ENCODE measurements at places on chromosomes 3 and 15.

- DNase-seq = no peak
Observed at GRCh38 chr3:184481984-184482671, 79.5 kb upstream of the EPHB3 start.

DNA sequence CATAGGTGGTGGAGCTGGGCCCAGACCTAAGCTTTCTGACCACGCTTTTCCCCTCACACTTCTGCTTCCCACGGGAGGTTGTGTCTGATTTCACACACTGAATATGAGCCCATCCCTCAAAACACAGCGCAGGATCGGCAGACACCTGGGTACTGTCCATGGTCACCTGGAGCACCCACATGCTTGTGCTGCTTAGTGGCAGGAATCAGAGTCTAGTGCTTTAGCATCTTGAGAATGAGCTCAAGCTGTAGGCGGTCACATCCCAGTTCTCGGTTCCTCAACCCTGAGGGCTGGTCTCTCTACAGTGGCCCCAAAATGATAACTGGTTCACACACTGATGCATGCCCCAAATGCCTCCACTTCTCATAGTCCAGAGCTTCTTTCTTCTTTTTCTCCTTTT is 111.0 kb downstream of the SEMA5B start:
- no peak for DNase-seq

DNA sequence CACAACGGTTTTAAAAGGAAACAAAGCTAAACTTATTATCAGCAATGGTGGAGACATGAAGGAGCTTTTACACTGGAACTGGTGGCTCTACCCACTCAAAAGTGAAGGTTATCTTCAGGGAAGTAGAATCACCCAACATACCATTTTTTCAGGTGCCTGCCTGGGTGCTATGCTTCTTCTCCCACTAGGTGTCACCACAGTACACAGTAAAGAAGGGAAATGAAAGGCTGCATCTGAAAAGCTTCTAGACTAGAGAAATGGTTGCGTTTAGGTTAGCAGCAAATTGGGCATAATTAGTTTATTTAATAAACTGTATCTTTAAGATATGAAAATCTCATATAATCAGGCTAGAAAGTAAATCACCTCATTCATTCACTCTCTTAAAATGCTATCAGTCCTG is 47.0 kb upstream of the SELENOK start:
- DNase-seq = peak; percentile 15

GRCh38 chr3:73473898-73474416 is 150.8 kb downstream of the PDZRN3 start:
- DNase-seq = no peak

GRCh38 chr3:14913926-14914778 is 33.2 kb upstream of the NR2C2 start:
- no peak for DNase-seq

DNA sequence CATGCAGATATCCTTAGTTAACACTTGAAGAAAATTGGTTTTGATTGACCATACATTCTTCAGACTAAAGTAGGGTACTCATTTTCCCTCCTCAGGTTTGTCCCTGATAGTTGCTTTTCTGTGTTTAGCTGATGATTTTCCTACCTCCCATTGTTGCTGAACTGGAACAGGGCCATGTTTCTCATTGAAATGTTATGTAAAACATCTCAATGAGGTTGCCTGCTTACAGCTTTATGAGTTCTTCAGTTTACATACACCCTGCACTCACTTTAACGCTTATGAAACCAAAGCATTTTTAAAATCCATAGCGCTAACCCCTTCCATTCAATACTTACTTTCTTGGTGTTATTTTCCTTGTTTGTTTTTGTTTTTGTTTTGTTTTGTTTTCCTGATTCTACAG is 61.9 kb downstream of the HMG20A start:
- DNase-seq = peak; percentile 23

GRCh38 chr3:10632741-10633140 is 127.4 kb upstream of the ATP2B2 start:
- no peak for DNase-seq

DNA sequence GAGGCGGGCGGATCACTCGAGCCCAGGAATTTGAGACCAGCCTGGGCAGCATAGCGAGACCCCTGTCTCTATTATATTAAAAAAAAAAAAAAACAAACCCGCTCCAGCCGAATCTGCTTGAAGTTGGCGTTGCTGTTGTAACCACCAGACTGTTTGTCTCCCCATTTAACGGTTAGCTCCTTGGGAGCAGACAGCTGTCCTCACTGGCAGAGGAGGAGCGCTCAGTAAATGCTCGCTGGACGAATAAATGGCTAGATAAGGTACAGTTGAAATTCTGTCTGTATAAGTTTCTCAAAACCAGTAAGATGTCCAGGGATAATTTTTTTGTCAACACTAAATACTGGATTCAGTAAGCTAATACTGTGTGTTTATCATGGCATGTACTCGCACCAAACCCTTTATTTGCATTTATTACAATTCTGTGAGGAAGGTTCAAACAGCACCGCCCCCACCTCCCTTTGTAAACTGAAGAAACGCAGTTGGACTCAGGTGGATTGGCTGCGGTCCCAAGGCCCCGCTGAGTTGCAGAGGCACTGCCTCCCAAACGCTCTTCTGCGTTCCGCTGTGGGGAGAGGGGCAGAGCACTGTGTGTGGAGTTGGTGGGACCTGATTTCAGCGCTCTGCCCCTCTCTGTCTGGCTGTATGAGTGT is 1.1 kb downstream of the RCCD1 start:
- DNase-seq = no peak

DNA sequence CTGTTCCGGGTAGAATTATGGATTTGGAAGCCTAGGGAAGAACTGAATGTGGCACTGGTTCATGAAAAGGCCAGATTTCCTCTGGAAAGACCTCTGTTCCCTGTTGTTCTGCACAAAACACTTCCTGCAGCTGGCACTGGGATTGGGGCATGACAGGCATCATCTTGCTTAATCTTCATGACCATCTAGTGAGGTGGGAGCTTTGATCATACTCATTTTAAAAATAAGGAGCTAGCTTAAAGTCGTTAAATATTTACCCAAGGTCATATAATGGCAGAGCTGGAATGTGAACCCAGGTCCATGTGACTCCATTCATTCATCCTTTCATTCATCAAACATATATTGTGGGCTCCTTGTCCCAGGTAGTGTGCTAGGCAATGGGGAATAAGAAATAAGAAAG is 40.4 kb downstream of the EBLN2 start:
- no peak for DNase-seq

DNA sequence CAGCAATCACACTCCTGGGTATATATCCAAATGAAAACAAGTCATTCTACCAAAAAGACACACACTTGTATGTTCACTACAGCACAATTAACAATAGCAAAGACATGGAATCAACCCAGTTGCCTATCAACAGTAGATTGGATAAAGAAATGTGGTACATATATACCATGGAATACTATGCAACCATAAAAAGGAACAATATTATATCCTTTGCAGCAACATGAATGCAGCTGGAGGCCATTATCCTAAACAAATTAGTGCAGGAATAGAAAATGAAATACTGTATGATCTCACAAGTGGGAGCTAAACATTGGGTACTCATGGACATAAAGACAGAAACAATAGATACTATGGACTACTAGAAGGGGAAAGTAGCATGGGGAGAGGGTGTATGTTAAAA is 224.7 kb downstream of the CLSTN2 start:
- DNase-seq = no peak

- no peak for DNase-seq
Observed at GRCh38 chr3:188362405-188362831, 208.5 kb downstream of the LPP start.

- DNase-seq = no peak
Observed at GRCh38 chr15:67208396-67208795, 46.1 kb downstream of the AAGAB start.

DNA sequence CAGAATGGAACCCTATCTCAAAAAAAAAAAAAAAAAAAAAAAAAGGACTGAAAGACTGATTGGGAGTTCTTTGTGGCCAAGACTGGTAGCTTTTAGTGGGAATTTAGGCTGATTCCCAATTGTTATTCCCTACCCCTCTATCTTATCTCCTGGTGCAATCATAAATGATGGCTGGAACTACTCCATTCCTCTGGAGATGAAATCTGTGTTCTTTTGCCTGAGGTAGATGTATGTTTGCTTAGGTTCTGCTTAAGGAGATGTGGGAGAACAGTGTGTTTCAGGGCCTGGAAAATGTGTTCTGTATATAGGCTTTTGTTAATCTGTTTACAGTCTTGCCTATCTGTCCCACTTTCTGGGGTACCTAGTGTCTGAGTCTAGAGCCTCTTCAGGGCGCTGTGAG is 19.5 kb downstream of the UBE2Q2 start:
- DNase-seq = no peak

DNA sequence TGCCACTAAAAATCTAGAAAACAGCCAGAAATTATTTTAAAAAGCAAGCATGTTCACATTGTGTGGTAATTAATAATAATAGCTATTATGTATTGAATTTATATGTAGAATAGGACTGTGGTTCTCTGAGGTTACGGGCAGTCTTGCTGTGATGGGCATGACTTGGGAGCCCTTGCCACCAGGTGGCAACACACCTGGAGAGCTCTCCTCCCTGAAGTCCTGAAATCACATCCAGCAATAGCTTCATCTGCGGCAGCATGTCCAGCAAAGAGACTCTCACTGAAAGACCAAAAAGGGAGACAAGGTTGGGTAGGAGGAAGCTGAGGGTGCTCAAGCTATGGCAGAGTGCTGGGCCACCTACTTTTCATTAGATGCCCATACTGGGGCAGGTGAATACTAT is 206.8 kb upstream of the IL12A start:
- no peak for DNase-seq

- no peak for DNase-seq
Observed at GRCh38 chr3:134852893-134853351, 57.9 kb downstream of the EPHB1 start.

- no peak for DNase-seq
Observed at GRCh38 chr3:30761374-30761773, 133.1 kb downstream of the GADL1 start.

- DNase-seq = no peak
Observed at GRCh38 chr3:133792171-133792763, 13.3 kb upstream of the SRPRB start.

GRCh38 chr3:160331127-160331937 is 67.7 kb downstream of the IFT80 start:
- no peak for DNase-seq

DNA sequence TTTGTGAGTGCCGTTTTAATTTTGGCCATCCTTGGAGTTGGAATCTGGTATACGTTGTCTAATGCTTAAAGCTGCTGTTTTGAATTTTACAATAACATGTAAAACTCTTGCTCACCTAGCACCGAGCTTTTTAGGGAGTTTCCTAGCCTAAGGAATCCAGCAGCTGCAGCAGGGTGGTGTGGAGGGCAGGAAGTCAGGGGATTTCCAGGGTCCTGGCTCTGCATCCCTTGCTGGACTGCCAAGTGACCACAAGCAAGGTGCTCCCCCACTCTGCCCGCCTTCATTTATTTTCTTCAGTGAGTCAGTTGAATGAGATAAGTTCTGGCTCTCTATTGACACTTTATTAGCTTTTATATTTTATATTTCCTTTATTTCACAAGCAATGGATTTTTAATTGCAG is 113.7 kb downstream of the ATG7 start:
- DNase-seq = no peak

DNA sequence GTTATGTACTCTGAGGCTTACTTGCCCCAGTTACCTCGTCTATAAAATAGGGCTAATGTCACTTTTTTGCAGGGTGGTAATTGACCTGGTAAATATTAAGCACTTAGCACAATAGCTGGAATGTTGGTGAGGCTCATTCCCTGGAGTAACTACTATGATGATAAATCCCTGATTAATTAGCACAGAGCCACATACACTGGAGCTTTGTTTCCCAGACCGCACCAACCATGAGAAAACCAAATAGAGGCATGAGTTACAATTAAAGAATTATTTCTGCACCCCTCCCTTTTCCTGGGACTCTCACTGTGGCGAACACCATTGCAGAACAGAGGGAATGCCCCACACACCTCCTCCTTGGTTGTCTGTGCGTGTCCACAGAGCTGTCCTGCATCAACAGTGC is 76.6 kb upstream of the CPOX start:
- DNase-seq = no peak

DNA sequence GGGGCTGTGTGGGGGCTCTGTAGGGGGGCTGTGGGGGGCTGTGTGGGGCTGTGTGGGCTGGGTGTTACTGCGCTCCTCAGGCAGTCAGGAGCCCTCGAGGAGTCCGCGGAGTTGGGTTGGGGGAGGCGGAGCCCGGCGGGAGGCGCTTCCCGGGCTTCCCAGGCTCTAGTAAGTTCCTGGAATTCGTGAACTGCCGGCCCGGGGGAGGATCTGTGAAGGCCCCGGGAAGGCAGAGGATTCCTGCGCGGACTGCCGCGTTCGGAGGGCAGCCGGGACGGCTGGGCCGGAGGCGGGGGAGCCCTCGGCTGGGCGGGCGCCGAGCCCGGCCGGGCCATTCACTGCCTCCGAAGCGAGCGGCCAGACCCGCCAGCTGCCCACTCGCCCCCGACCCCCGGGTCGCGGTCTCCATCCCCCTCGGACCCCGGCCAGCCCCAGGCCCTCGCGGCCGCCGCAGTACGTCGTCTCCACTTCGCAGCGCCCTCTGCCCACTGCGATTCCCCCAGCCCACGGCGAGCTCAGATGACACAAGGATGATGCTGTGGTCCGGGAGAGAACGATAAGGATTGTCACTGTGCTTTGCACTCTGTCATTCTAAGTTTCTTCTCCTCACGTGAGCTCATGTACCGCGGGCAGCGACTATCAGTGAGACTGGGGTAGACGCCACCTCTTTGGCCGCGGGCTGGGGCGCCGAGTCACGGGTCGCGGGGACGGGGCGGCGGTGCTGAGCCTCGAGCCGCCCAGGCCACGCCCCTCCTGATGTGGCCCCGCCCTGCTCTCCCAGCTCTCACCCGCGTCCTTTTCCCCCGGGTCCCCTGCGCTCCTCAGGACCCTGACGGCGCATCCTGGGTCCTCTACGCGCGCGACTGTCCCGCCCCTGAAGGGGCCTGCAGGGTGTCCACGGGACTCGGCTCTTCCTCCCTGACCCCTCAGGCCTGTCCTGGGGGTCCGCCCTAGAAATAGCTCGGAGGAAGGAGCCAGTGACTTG is 65.3 kb downstream of the KLF13 start:
- no peak for DNase-seq

- peak; percentile 83 for DNase-seq
Observed at GRCh38 chr3:66609660-66610561, 109.1 kb upstream of the LRIG1 start.

GRCh38 chr3:55511895-55512570 is 24.9 kb upstream of the WNT5A start:
- DNase-seq = no peak

GRCh38 chr15:34437687-34438086 is at the start of gene GOLGA8A:
Gene GOLGA8A, minus strand, starts transcription at chr15:34437808. Its CDS starts 48,117 bp downstream, at chr15:34389691.
- peak; percentile 27 for DNase-seq

- no peak for DNase-seq
Observed at GRCh38 chr3:64164349-64164748, 60.9 kb downstream of the PRICKLE2 start.

GRCh38 chr15:66433726-66434125 is 47.0 kb downstream of the MAP2K1 start:
- DNase-seq = no peak

DNA sequence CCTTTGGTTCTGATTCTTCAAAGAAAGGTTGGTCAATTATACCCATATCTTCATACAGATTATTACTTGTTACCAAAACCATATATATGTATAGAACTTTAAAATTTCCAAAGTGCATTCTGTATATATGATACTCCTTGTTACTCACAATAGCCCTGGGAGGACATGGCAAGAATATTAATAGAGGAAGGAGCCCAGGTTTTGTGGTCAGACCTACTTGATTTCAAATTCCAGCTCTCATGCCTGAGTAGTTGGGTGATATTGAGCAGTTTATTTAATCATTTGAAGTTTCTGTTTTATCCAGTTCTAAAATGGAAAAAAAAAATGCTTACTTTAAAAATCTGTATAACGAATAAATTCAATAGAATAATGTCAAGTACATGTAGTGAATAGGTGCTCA is 2.5 kb downstream of the IL1RAP start:
- DNase-seq = no peak

GRCh38 chr15:62818691-62819090 is 223.9 kb upstream of the TPM1 start:
- DNase-seq = no peak
